Ovary (tissue), 10 donors: ENCODE measurements at places on chromosomes 3 and 15. TPM values are rescaled to one million over a fixed set of nuclear protein-coding genes. Genes with fewer than 3 reads are reported as not detected.

DNA sequence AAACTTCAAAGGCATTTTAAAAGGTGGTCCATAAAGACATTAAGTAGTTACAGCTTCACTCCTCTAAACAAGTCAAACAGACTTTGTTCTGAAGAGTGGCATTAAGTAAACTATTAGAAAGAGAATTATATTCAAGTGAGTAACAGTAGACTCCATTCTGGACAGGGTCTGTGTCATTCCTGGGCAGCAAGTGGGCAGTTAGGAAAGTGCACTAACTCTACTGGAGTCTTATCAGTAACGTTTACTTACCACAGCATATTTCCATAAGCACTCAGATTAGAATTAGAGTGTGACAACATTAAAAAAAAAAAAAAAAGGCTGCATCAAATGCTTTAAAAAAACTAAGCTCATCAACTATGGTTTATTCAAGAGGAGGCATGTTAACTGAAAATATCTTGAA, 10.6 kb downstream of the UBR1 start:
- DNase-seq = no peak

DNA sequence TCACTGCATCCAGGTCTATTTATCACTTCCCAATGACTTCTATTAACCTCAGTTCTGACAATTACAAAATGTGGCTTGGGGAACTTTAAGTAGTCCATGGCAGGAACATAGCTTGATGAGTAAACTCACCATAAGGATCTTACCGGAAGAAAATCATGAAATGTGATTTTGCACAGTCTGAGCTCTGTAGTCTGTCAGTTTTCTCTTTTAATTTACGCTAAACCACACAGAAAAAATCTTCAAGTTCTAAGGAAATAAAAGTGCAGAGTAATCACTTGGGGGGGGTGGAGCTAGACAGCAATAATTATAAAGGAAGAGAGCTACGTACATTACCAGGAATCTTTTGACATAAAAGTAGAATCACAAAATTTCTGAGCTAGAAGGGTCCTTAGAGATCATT, 9.2 kb downstream of the TBC1D5 start:
- DNase-seq = no peak

GRCh38 chr3:177201700-177202397, 4.6 kb upstream of the TBL1XR1 start:
- no peak for DNase-seq

DNA sequence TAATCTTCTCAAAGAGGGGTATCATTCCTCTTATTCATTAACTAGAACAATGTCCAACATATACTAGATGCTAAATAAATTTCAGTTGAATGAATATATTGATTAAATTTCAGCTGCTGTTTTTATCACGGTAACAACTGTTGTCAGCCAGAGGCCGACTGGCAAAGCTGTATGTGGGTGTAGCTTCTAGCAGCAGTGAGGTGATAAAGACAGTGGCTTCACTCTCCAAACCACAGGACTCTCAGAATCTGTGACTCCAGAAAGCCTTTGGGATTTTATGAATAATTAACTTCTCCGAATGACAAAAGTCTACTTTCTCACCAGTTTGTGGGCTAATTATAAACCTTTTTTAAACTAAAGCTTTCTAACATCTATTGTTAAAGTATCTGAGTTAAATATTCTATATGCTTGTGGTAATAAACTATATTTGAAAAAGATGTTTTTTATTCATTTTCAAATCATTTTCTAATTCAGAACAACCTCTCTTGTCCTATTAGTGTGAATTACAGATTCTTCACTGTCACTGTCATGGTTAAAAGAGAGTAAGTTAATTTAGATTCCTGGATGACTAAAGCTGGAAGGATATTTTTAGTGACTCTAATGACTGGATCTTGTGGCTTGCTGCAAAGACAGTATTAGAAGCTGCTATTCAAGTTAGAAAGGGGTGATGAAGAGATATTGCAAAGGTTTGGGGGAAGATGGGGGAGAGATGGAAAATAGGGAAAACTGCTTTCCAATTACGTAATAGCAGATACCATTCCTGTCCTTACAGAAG, 796.4 kb upstream of the ARPP21 start:
- DNase-seq = no peak

Gene IL17RD
- 21.0 TPM for polyA plus RNA-seq

Gene XIRP1
- polyA plus RNA-seq = 0.13 TPM
